ENCODE measurements at places on chromosomes 12 and 14.

- no peak for DNase-seq
Measured at GRCh38 chr14:32991691-32992090, 53.0 kb downstream of the NPAS3 start.

GRCh38 chr14:85534458-85535293 is 4.7 kb downstream of the FLRT2 start:
- DNase-seq = no peak

DNA sequence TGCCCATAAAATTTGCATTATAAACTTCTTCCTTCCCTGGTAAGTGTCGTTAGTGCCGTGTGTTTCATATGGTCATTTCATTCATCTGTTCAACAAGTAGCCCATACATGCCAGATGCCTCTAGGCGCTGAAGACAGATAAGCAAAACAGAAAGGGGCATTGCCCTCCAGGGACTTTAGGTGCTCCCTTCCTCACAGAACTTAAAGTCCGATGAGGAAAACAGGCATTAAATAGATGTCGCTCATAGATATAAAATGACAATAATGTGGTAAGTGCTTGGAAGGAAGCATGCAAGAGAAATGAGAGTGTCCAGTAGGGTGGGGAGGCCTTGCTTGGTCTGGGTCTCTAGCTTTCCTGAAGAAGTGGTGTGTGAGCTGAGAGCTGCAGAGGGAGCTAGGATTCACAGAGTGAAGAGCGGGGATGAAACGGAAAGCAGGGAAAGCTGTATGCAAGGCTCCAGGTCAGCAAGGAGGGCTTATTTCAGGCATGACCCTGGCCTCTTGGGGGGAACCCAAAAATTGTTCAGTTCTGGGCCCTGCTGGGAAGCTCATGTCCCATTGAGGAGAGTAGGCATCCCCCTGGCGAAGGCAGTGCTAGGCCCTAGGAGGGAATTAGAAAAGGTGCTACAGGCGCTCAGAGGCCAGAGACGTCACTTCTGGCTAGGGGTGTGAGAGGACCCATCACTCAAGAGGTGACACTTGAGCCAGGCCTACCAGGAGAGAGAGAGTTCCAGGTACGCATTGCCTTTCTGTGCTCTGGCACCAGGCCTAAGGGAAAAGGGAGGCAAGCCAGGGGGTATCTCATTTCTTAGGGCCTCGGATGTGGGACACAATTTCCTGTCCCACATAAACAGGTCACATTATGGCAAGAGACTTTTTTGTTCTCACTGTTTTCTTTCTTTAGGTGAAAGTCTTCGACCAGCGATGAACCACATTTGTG is 11.9 kb downstream of the UBE3B start:
- no peak for DNase-seq

- DNase-seq = peak; percentile 59
Measured at GRCh38 chr14:37583358-37584210, 11.5 kb downstream of the FOXA1 start.

GRCh38 chr12:90940872-90941499 is 14.0 kb downstream of the CCER1 start:
- peak; percentile 43 for DNase-seq

DNA sequence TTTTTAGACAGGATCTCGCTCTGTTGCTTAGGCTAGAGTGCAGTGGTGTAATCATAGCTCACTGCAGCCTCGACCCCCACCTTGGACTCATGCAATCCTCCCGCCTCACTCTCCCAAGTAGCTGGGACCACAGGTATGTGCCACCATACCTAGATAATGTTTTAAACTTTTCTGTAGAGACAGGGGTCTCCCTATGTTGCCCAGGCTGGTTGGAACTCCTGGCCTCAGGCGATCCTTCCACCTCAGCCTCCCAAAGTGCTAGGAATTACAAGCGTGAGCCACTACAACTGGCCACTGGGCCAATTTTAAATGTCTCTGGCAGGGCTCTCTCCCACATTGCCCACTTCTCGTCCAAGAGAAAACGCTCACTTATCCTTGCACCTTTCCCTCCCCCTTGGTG is 66.5 kb upstream of the DACT1 start:
- no peak for DNase-seq

- no peak for DNase-seq
Measured at GRCh38 chr14:100363053-100363452, 39.9 kb downstream of the SLC25A47 start.

DNA sequence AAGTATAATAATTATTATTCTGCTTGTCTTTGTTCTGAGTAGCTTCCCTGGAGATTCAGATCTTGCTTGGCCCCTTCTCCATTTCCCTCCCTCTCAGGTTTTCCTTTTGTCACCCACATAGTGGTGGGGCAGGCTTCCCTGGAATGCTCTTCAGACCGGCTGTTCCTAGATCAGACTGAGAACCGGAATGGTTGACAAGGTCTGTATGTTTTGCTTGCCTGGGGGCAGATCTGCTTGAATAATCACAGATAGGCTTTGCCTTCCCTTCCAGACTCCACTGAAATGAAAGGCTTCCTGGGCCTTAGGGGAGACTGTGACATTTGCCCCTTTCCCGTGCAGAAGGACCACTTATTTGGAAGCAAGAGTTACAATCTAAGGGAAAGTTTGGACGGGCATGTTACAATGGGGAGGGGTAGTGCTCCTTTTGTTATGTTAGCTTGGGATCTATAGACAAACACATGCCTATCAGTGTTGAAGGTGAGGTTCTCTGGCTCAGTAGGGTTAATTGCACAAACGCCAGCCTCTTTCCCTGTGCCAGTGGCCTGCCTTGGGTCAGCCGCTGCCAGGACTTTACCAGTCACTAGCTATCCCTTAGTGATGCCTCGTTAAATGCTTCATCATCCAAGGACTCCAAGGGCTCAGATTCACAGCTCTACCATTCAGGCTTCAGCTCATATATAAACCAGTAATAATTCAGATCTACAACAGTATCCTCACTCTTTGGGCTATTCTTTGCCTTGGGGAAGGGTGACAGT is 178.6 kb downstream of the SNAPC1 start:
- DNase-seq = no peak

DNA sequence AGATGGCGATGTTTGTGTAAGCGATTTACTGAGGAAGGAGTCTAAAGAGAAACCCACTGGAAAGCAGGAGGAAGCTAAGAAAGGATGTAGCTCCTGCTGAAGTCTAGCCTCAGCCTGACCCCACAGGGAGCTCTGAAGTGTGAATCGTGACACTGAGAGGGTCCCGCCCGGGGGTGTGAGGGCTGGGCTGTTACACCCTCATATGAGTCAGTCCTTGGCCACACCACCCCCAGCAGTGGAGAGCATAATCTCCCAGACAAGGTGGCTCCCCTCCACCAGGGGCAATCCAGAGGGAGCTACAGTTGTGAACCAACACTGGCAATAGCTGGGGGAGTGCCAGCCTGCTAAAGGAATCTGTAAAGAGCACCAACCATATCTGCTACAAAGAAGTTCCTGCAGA is 31.5 kb downstream of the SVOP start:
- no peak for DNase-seq

DNA sequence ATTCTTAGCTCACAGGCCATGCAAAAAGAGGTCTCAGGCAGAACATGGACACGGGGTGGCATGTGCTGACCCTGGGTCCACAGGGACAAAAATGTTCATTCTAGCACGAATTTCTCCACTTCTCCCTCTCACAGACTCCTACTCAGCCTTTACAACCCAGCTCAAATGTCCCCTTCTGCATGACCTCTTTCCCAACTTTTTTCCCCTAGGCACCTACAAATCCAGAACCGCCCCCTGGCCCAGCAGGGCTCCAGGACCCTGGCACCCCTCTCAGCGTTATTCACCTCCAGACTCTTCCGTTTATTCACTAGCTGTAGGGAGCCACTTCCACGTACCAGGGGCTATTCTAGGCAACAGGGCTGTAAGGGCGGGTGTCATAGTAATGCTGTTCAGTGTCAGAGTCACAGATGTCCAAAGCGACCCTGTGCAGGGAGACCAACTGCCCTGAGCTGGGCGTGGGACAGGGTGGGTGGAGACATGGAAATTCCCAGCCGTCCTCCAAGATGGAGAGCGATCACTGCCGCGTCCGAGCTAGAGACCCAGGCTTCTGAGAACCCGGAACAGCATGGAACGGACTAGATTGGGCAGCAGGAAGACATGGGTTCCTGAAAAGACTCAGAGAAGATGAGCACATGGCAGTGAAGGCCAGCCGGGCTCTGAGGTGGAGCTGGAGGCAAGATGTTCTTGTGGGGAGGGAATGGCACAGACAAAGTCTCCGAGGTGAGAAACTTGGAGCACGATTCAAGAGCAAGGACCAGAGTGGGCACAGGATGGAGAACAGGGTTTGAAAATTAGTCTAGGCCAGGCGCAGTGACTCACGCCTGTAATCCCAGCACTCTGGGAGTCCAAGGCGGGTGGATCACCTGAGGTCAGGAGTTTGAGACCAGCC is 274.9 kb upstream of the RTL1 start:
- DNase-seq = no peak

GRCh38 chr12:67430708-67431335 is 161.7 kb downstream of the CAND1 start:
- peak; percentile 44 for DNase-seq
